Omental fat pad (tissue), 4 donors: ENCODE measurements at places on chromosomes 13 and 19.

DNA sequence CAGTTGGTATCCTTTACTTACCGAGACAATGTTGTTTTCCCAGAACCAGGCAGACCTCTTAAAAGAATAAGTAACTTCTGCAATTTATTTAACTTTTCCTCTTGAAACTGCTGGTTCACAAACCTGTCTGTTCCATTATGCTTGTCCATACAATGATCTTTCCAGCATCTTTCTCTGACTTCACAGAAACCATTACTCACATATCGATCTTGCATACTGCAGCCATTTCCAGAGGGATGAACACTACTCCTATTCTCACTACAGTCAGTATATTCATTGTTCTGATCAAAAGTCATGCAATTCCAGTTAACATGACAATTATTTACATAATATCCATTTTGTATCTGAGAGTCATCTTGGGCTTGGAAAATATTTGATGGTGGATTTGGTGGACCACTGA lies 2.8 kb downstream of the N4BP2L2 start:
- no peak for DNase-seq

- no peak for DNase-seq
Measured at GRCh38 chr19:7450243-7451223, 38.3 kb downstream of the PEX11G start.

DNA sequence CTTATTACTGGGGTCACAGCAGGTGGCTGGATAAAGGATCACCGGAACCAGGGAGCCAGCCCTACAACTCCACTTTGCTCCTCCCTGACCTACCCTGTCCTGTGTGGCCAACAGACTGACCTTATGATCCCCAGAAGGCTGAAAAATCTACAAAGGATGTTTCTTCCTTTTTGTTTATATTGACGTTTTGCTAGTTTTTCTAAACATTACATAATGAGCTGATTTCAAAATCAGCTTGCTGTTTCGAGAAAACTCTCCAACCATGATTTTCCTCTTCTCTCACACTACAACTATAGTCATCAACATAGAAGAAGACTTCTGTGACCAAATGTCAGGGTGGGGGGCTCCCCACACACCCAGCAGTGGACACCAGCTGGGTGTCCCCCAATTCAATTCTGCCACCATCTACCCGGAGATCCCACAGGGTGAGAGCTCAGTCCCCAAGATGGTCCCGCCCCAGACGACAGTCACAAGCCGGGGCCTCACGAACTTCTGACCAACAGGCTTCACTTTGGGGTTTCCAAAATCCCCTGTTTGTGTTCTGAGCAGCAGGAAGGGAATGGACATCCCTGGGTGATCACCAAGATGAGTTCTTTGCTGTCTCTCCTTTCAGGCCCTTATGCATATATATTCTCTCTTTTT lies 35.0 kb downstream of the ZNF536 start:
- no peak for DNase-seq

DNA sequence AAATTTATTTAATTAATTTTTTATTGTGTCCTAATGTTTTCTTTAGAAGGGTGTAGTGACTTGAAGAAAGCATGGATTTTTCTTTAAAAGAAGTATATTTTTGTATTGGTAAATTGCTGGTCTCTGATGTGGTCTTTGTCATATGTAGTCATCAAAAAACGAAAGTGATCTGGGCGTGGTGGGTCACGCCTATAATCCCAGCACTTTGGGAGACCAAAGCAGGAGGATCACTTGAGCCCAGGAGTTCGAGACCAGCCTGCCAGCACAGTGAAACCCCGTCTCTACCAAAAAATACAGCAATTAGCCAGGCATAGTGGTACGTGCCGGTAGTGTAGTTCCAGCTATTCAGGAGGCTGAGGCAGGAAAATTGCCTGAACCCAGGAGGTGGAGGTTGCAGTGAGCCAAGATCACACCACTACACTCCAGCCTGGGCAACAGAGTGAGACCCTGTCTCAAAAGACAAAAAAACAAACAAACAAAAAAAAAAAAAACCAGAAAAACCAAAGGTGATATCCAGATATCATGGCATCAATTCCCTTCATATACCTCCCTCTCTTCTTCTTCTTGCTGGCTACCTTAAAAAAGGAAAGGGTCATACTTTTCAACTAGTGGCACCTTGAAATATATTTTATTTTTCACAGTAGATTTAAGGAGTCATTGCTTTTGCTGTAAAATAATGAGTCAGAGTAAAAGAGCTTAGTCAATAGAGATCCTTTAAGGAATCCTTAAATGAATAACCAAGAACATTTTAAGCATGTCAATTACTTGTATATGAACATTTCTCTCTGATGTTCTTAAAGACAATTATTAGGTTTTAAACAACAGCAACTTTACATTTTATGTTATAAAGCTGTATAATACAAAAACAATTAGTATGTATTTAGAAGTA lies 19.9 kb downstream of the KCTD4 start:
- DNase-seq: no peak

- no peak for DNase-seq
Measured at GRCh38 chr13:29452773-29453616, 142.5 kb downstream of the SLC7A1 start.

- no peak for DNase-seq
Measured at GRCh38 chr13:27097691-27098090, 73.9 kb downstream of the USP12 start.

DNA sequence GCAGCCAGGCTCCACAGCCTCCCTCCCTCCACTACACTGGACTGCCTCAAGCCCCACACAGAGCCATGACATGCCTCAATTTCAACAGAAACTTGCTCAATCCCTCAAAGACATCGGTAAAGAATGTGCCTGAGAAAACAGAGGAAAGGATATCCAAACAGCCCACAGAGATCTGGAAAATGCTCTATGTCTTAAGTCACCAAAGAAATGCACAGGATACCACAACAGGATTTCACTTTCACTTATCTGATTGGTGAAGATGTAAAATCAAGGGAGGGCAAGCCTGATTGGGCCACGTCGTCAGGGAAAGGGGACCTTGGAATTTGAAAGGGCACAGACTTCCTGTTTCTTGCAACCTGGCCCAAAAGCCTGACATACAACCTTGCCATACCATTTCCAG lies 14.2 kb downstream of the CACNA1A start:
- DNase-seq: no peak

GRCh38 chr13:78736142-78736541 lies 77.2 kb upstream of the OBI1 start:
- no peak for DNase-seq

GRCh38 chr19:31313291-31314030 lies 35.8 kb downstream of the TSHZ3 start:
- DNase-seq: no peak

DNA sequence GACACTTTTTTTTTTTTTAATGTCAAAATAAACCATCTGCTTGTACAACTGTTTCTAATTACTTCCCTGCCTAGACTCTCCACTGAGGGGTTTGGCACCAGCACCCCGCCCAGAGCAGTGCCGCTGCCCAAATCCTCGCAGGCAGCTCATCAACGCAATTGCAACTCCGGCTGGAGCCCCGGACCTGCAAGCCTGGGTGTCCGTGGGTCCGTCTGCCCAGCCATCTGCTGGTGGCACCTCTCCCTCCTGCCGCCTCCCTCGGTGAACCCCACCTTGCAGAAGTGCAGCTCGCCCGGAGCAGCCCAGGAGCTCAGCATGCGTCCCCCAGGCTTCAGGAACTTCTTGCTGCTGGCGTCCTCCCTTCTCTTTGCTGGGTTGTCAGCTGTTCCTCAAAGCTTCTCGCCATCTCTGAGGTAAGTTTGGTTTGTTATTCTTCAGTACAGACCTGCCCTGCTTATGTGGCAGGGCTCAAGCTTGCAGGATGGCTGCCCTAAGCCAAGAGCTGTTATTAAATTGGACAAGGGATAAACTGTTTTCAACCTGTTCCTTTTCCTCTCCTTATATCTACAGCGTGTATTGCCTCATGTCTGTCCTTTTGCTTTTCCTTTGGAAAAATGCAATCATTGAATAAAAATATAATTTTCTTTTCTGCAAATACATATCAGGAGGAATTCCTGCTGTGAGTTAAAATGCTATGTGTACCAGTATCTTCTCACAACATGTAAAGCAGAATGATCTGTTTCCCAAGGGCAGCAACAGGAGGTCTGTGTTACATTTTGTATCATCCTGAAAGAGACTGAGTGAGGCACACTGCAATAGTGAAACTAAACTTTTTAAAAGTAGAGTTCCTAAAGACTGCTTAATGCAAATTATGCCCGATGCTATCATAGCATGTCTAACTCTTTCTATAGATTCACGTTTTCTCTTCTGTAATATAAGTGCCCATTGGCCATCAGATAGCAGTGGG lies at the start of gene ITGBL1:
Gene ITGBL1 (plus strand): TSS at position 157 of the 967 bp plus-strand sequence. CDS start 159 bp downstream, at position 316.
- no peak for DNase-seq

- DNase-seq: no peak
Measured at GRCh38 chr19:49441960-49442350, 628 bp upstream of the SLC17A7 start.

GRCh38 chr19:58374200-58374599 lies 6.6 kb downstream of the ZNF837 start:
- DNase-seq: no peak

DNA sequence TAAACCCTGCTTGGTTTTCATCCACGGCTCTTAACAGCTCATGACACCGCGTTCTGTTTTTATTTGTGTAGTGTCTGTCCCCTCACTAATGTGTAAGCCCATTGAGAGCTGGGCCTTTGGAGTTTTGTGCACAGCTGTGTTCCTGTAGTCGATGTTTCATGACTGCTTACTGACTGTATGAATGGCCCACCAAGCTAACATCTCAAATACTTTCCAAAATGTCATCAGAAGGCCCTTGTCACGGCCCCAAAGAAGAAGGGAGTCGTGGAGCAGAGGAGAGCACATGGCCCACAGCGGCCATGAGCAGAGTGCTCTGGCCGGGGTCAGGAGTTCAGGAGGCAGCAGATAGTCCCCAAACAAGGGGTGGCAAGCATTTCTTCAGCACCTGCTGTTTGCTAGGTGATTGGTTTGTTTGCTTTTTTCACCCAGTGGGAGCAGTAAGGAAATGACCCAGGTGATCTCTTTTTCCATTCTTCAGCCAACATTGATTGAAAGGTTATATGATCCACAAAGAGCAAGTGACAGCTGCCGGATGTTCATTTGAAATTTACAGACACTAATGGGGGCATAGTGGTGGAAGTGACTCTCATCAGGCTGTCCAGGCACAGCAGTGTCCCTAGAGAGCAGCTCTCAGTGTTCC lies 315.2 kb downstream of the ATP8A2 start:
- no peak for DNase-seq

DNA sequence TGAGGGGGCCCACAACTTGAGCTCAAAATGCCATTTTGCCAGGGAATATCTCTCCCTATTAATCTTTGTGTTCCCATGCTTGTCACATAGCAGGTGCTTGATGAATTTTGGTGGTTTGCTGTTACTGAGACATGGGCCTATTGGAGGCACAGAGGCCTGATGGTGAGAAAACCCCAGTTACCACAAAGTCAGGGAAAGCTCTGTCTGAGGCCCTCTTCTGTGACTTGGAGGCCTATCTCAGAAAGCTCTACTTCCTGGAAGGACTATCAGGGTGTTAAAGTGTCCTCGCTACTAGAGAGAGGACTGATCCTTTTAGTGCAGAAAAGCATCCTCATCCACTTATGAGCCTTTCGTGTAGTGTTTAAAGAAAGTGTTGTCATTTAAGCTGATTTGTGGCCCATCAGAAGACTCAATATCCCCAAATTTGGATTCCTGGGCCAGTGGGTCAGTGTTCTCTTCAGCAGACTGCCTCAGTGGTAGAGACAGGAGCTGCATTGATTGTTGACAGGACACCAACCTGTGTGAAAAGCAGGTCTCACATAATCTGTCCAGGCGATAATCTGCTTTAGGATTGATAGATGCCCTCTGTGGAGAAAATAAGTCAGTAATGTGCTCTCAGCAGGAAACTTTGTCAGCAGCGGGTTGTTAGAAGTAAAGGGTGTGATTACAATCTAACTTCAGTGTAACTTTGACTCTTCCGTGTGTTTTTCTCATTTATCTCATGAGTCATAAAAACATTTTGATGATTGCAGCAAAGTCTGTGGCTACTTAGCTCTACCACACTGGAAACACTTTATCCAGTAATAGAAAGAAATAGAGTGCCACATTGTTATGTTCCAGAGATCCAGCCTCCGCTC lies 121.0 kb downstream of the AKAP11 start:
- DNase-seq: no peak

DNA sequence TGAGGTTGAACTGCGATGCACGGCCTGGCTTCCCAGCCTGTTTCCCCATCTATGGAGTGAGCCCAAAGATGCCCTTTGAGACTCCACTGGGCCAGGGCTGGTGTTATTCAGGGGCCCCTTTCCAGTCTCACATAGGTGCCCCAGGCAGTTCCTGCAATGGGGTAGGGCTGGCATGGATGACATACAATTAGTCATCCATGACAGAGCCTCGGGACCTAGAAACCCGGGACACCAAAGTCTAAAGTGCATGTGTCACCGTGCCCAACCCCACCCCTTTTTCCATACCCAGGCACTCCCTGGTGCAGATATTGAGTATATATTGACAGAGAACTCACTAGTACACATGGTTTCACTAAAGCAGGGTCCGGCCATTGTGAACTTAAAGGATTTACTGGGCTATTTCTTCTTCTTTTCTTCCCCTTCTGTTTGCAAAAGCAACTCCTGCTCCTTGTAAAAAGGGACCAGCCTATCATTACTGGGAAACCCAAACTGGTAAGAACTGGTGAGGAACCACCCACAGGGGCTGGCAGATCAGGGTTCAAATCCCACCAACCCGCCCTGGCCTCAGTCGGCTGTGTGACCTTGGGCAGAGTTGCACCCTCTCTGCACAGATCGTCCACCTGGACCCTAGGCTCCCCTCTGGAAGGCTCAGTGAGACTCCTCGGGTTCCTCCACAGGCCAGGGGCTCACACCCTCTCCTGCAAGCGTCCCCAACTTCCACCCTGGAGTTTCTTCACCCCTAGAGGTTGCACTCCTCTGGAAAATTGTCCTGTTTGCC lies 2.7 kb downstream of the B3GNT3 start:
- no peak for DNase-seq

DNA sequence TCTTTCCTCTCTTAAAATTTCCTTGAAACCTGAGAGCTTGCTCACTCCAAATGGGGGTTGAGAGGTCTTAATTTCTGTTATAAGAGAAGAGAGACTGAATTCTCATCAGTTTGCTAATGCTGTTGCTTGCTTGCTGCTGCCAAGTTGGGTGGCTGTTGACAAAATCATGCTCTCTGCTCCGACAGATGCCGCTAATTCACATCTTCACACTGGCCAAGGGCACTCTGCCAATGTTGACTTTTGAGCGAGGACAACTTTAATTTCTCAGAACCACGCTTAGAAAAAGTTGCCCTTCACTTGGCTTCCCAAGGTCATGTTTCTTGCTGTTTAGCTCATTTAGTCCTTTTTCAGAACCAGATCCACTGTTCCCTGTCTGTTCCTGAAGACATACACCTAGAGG lies 402.9 kb downstream of the HS6ST3 start:
- no peak for DNase-seq
